Frontal cortex (tissue), 4 donors: ENCODE measurements at places on chromosomes 12 and 14. TPM values are rescaled to one million over a fixed set of nuclear protein-coding genes. Genes with fewer than 3 reads are reported as not detected.

The DRAM1 gene
- total RNA-seq, result 0.82 TPM

The CPSF6 gene
- total RNA-seq, result 79.1 TPM

The PRPH gene
- total RNA-seq, result 0.82 TPM

The PSMB11 gene
- under 0.01 TPM for total RNA-seq

The COCH gene
- 48.5 TPM for total RNA-seq

DNA sequence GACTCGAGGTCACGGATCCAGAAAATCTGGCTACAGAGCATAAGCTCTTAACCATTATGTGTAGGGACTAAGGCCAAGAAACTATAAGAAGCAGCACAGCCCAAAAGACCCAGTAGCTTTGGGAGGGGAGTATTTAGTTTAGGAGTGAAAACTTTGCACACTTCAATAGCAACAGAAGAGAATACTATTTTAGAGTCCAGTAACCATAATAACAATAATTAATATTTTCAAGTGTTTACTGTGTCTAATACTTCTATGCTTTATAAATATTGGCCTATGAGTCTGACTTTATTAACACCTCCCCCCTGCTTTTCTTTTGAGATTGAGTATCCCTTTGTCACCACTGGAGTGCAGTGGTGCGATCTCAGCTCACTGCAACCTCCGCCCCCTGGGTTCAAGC lies 82.8 kb downstream of the SUDS3 start:
- DNase-seq, result no peak

- no peak for DNase-seq
Observed at GRCh38 chr12:42698213-42698612, 108.7 kb upstream of the PRICKLE1 start.

GRCh38 chr14:50083467-50084337 lies 32.7 kb downstream of the VCPKMT start:
- no peak for DNase-seq

GRCh38 chr14:92590176-92590575 lies 76.6 kb downstream of the RIN3 start:
- no peak for DNase-seq

DNA sequence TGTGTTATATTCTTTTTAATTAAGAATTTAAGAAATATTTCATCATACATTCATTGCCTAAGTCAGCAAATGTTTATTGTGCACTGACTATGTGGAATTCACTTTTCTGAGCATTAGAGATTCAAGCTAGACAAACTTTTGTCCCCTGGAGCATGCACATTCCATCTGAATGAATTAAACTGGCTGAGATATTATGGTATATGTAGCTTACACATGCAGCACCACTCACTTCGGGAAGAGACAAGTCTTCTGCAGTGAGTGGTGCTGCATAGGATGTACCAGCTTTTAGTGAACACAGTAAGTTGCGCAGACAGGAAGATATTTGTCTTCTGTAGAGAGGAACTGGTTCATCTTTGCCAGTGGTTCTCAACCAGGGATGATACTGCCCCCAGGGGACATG lies 318.4 kb downstream of the SYT1 start:
- DNase-seq, result no peak

DNA sequence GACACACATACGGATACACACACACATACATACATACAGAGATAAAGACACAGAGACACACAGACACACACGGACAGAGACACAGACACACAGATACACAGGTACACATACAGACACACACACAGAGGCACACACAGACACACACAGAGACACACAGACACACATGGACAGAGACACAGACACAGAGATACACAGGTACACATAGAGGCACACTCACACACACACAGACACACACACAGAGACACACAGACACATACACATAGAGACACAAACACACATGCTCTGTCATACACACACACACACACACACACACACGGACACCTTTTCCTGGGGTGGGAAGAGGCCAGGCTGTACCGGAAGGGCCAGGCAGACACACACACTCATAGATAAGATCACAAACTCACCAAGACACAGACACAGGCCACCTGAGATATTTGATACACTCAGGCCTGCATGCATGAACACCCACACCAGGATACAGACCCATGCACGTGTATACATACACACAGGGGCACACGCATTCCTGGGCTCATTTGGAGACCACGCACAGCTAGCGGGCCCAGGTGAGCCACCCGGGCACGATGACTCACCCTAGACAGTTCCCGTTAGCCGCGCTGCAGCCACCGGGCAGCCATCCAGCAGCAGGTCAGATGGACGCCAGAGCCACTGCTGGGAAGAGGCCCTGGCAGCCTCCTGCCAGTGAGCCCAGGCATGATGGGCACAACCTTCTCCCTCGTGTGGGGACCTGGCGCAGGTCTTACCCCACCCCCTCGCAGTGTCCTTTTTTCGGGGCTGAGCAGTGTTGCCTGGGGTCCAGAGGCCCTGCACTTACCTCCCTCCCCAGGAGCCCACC lies 1.8 kb upstream of the AHNAK2 start:
- DNase-seq, result no peak

GRCh38 chr12:11763760-11764520 lies 114.5 kb downstream of the ETV6 start:
- no peak for DNase-seq

DNA sequence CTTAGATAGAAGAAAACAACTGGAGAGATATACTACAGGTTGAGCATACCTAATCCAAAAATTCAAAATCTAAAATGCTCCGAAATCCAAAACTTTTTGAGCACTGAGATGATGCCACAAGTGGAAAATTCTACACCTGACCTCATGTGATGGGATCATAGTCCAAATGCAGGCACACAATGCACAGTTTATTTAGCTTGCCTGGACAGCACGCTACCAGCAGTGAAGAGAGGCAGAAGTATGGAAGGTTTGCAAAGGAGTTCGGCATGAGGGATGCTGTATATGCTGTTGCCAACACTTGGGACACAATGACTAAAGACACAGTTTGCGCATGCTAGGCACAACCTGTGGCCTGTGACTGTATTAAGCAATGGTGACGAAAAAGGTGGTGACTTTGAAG lies 58.1 kb upstream of the CAND1 start:
- DNase-seq, result no peak

DNA sequence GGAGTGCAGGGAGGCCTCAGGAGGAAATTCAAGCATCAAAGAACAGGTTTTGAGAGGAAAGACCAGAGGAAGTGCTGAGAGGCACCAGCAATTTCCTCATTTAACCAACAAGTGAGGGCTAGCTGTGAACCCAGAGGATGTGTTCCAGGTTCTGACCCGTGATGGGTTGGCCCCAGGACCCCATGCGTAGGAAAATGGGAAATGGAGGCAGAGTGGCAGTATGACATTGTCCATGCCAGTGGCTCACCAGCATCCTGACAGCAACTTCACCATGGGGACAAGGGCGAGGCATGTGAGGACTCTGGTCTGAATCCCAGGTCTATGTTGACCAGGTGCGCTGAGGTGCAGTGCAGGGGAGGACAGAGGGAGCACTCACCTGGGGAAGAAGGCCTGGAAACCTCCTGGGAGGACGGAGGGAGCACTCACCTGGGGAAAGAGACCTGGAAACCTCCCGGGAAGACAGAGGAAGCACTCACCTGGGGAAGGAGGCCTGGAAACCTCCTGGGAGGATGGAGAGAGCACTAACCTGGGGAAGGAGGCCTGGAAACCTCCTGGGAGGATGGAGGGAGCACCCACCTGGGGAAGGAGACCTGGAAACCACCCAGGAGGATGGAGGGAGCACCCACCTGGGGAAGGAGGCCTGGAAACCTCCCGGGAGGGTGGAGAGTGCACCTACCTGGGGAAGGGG lies 6.7 kb upstream of the CACNA2D4 start:
- no peak for DNase-seq

DNA sequence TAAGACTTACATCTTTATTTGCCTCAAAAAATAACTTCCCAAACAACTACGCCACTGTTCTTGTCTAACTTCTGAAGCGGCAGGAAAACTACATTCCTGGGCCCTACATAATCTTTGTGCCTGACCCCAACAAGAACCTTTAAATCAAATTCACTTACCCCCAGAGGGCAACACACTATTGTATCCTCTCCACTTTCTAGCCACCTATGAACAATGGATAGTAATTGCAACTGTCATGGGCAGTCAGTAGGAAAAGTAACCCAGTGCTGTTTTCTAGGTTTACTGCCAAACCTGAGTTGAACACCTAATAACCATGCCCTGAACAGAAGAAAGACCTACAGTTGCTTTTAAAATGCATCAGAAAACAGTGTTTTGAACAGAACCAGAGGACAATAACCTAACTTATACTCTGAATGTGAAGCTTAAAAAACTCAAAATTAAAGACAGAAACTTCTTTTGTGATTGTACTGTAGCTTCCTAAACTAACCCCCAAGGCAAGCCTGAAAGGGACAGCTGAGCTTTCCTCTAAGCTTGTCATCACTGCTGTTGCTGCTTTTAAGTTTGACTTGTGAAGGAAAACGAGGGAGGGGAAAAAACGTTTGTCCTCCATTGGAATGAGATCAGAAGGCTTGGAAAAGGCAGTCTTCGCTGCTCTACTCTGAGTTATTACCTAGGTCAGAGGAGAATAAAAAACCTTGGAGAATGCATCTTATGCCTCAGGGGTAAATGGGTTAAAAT lies 195.7 kb downstream of the SOX5 start:
- no peak for DNase-seq

- no peak for DNase-seq
Observed at GRCh38 chr12:14695715-14696141, 671 bp downstream of the GUCY2C start.

DNA sequence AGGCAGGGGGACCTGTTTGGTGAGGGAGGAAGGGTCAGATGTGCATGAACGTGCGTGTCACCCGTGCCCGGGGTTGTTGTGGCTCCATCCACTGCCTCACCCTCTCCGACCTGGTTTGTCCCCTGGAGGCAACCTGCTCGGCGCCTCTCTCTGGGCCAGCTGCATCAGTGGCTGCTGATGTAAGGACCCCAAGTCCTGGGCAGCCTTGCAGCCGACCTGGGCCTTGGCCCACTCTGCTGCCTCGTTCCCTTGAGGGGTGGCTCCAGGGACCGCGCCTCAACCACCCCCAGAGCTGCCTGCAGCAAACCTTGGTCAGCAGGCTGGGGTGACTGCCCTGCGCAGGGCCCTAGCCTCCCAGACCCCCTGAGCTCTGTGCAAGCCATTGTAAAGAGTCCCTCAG lies 351.7 kb downstream of the TMEM121 start:
- DNase-seq, result no peak

DNA sequence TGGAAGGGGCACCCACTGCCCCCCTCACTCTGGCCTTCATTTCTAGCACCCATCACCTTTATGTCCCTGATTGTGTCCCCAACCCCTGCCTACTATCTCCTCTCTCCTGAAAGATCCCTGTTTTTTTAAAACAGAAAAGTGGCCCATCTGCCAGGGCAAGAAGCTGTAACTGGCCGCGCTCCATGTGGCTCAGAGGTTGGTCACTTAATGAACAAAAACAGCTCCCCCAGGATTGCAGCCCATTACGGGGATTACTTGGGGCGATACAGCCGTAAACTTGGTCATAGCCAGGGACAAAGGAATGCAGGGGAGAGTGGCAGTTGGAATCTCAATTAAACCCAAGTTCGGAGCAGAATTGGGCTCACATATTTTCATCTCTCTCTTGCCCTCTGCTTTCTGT lies 34.8 kb upstream of the VSX2 start:
- no peak for DNase-seq

DNA sequence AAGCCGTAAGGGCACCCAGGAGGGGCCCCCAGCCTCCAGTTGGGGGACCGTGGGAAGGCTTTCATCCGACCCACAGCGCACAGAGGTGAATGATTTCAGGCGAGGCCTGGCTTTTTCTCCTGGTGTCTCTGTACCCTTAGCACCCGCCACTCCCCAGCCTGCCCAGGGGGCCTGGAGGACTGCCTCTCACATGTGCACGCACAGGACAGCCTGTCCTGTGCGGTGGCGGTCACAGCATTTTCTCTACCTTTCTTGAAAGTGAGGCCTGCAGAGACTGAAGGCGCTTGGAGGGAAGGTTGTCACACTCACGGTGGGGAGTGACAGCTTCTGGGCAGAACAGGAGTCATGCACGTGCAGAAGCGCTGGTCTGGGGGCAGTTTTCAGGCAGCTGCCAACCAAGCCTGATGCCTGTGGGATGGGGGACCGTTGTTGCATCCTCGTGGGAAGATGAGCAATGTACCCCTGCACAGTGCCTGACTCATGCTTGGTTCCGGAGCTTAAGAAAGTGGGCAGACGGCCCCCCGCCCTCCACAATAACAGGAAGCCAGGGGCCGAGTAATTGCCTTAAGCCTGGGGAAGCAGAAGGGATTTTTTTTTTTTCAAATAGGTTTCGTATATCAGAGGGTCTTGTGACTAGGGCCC lies 148.1 kb downstream of the TSPAN9 start:
- DNase-seq, result no peak

- no peak for DNase-seq
Observed at GRCh38 chr12:112894128-112894527, 12.6 kb upstream of the OAS1 start.

GRCh38 chr12:68871921-68872320 lies 61.0 kb downstream of the CPM start:
- no peak for DNase-seq

DNA sequence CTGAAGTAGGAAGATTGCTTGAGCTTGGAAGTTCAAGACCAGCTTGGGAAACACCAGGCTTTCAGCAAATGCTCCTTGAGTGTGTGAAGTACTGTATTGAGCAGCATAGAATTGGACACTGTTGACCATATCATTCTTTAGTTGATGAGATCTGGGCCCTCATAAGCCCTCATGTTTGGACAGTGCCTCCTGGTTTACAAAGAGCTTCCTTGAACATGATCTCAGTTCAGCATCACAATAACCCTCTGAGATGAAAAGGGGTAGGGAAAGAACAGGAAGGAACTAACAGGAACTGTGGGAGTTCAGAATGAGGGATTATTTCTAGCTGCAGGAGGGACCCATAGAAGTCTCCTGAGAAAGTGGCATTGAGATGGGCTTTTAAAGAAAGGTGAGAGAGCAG lies 153.2 kb downstream of the C12orf75 start:
- DNase-seq, result no peak
